ENCODE measurements at places on chromosomes 6 and 20.

DNA sequence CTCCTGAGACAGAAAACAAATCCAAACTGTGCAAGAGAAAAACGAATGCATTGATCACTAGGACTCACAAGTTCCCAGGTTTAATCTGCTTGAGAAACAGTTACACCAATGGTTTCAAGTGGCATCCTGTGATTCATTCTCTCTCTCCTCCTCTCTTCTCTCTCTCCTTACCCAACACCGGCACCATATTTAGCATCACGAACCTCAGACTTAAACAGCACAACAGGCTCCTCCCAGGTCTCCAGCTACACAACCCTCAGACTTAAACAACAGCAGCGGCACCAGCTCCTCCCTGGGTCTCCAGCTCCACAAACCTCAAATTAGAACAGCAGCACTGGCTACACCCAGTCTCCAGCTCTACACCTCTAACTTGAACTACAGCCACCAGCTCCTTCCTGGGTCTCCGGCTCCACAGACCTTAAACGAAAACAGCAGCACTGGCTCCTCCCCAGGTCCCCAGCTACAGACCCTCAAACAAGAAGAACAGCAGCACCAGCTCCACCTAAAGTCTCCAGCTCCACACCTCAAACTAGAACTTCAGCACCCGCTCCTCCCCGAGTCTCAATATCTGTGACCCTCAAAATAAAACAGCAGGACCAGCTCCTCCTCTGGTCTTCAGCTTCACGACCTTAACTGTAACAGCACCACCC is 355.9 kb downstream of the PREX1 start:
- no peak for DNase-seq

- DNase-seq = no peak
Measured at GRCh38 chr6:1700278-1700967, 90.7 kb downstream of the FOXC1 start.

DNA sequence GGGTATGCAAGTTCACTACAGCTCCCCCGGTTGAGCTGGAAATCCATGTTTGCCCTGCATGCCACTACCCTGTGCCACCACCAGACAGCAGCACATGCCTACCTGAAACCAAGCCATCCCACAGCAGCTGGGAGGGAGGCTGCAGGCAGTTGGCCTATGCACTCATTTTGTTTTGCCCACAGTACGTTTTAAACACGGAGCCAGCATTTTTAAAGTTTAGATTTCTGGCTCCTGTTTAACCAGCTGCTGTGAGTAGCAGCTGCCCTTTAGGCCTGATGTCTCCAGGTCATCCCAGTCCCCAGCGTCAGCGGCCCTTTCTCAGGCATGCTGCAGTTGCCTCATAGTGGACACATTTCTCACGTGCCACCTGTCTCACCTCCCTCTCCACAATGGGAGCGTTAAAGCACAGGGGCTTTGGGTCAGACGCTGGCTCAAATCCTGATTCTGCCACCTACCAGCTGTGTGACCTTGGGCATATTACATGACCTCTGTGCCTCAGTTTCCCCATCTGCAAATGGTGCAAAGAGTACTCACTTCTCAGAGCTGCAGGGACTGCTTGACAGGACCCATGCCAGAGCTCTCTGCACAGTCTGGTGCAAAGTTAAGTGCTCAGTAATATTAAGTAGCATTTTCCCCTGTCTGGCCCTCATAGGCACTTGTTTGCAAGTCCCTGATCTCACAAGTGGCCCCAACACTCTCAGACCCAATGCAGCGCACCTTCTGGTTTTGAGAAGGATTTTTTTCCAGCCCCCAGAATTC is 8.2 kb upstream of the UBE2V1 start:
- peak; percentile 53 for DNase-seq

- no peak for DNase-seq
Measured at GRCh38 chr6:37727996-37728395, 30.3 kb upstream of the MDGA1 start.

GRCh38 chr20:18739751-18740166 is 73.8 kb upstream of the SCP2D1 start:
- no peak for DNase-seq

GRCh38 chr6:120872262-120872578 is 462.1 kb downstream of the TBC1D32 start:
- DNase-seq = no peak

GRCh38 chr6:105109955-105110895 is 69.6 kb downstream of the POPDC3 start:
- DNase-seq = no peak

GRCh38 chr20:18578581-18578980 is 9.3 kb upstream of the DTD1 start:
- no peak for DNase-seq

GRCh38 chr6:134651519-134651918 is 298.4 kb downstream of the ALDH8A1 start:
- DNase-seq = no peak

DNA sequence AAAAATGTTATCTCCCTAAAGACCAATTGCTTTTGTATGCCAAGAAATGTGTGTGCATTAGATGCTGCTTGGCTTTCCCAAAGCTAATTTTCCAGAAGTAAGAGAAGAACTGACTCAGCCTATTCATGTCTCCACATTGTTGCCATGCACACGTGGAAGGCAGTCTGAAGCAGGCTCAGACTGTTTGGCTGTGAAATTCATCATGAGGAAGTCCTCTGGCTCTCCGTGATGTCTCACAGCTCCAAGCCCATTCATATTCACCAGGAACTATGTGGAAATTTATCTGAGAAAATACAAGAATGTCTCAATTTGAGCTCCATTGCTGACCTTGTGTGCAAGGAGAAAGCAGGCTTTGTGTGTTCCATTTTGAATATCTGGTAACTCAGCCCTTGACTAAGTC is 1022.2 kb upstream of the GJE1 start:
- DNase-seq = no peak

DNA sequence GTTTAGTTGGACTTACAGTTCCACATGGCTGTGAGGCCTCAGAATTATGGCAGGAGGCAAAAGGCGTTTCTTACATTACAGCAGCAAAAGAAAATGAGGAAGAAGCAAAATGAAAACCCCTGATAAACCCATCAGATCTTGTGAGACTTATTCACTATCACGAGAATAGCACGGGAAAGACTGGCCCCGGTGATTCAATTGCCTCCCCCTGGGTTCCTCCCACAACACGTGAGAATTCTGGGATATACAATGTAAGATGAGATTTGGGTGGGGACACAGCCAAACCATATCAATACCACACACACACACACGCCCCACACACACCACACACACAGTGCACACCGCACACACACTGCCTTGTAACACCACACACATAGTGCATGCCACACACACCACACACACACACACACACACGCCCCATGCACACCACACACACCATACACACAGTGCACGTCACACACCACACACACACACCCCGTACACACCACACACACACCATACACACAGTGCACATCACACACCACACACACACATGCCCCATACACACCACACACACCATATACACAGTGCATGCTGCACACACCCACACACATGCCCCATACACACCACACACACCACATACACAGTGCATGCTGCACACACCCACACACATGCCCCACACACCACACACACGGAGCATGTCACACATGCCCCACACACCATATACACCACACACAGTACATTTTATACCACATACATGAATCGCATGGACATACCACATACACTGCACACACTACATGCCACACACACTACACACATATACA is 310.5 kb downstream of the TAF4 start:
- DNase-seq = no peak

DNA sequence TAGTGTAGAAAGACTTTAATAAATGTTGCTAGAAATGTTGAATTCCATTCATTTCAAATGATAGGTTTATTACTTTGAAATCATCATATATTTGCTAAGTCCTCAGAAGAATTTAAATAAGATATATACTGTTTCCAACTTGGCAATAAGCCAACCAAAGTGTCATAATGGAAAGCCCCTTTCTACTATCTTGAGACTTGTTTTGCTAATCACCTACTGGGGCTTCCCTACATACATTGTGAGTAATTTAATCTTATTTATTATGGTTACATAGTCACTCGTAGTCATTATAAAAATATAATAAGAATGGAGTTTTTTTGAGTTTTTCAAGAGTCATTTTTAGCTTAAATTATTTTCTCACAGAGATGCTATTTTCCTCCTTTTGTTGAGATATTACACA is 20.7 kb downstream of the COL19A1 start:
- DNase-seq = no peak

DNA sequence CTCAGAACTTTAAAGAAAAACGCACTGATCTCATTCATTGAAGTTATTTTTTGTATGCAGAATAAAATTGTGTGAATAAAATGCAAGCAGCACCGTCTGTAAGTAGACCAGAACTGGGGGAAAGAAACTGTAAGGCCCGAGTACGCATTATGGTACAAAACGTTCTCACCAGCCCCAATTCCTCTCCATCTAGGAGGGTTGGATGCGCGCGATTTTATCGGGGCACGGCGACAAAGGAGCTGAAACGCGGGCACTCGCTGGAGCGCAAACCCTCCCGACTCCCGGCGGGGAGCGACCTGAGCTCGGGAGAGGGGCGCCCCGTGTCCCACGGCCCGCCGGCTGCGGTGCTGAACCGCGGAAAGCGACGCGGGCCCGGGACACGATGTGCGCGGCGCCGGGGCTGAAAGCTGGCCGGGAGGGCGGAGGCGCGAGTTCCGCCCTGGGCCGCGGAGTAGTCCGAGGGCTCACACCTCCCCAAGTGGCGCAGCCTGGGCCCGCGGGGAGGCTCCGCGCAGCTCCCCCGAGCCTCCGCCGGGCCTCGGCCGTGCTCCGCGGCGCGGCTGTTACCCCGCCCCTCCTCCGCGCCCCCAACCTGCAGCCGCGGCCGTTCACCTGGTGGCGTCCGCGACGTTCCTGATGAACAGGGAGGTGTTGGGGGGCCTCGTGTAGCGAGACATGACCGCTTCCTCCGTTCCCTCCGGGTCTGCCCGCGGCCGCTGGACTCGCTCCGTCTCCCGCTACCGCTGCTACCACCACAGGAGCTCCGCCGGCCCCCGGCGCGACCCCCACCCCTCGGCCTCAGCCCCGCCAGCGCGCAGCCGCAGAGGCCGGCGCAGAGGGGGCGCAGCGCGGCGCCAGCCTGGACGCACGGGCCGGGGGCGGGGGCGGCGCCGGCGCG is at the start of gene SRSF12:
Gene SRSF12, minus strand, starts transcription at position 861 of the 898 bp plus-strand sequence. Its CDS starts 184 bp downstream, at position 677.
- peak; percentile 58 for DNase-seq

GRCh38 chr6:42690151-42690702 is 32.2 kb downstream of the PRPH2 start:
- DNase-seq = no peak

- DNase-seq = no peak
Measured at GRCh38 chr20:36298795-36299339, 7.3 kb upstream of the DLGAP4 start.

GRCh38 chr20:63573647-63574131 is 350 bp downstream of the HELZ2 start:
- DNase-seq = no peak

GRCh38 chr6:13346245-13346644 is 17.9 kb upstream of the TBC1D7 start:
- DNase-seq = no peak

DNA sequence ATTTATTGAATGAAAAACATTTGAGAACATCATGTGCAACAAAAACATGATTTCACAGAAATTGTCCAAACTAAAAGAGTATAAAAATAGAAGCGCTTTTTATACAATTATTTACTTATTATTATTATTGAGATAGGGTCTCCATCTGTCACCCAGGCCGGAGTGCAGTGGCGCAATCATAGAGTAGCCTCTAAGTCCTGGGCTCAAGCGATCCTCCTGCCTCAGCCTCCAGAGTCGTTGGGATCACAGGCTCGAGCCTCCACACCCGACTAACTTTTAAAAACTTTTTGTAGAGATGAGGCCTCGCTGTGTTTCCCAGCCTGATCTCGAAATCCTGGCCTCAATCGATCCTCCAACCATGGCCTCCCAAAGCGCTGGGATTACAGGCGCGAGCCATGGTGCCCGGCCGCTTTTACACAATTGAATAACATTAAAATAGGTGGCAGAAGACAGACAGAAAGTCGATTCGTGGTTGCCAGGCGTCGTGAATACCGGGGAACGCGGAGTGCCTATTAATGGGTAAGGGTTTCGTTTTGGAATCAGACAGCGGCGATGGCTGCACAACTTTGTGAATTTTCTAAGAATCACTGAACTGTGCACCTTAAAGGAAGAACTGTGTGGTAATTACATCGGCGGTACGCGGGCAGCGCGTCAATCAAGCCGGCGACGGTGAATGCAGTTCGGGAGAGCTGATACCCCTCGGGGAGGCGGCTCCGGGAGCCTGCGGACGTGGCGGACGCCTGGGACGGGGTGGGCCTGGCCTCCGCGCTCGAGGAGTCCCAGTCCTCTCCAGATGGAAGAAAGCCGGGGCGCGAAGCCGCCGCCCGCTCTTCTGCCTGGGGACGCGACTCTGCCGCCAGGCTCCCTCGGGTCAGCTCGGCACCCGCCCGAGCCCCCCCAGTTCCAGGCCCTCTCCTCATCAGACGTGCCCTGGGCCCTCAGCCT is 807 bp downstream of the TBC1D20 start:
- peak; percentile 57 for DNase-seq

DNA sequence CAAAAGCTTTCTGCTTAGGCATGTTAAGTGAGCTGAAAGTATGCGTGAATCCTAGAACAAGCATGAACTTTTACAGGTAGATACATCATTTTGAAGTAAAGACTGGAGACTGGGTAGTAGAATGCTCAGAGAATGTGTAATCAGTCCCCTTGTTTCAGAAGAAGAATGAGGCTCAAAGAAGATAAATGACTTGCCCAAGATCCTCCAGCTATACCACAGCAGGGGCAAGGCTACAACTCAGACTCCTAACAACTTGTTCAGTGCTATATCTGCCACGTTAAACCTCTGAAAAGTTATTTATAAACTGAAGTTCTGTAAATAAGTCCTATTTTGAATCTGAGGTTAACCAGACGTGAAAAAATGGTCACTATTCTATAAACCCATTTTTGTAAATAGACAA is 2.9 kb downstream of the RIPOR2 start:
- DNase-seq = no peak

DNA sequence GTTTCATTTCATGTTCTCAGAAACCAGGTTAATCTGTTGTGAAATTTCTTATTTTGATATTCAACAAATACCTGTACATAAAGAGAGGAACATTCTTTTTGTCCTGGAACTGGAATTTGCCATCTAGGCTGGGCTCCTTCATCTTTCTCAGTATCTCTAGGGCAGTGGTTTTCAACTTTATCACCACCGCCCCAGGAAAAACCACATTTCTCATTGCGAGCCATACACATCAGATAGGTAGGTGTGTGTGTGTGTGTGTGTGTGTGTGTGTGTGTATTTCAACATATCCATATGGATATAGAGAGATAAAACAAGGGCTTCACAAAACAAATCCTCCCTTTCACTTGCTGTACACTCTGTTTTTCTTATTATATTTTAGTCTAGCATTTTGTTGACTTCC is 24.1 kb downstream of the BFSP1 start:
- DNase-seq = no peak
